Cerebellar nuclear complex (tissue), 1 donor: ENCODE measurements at places on chromosomes 16 and 17.

DNA sequence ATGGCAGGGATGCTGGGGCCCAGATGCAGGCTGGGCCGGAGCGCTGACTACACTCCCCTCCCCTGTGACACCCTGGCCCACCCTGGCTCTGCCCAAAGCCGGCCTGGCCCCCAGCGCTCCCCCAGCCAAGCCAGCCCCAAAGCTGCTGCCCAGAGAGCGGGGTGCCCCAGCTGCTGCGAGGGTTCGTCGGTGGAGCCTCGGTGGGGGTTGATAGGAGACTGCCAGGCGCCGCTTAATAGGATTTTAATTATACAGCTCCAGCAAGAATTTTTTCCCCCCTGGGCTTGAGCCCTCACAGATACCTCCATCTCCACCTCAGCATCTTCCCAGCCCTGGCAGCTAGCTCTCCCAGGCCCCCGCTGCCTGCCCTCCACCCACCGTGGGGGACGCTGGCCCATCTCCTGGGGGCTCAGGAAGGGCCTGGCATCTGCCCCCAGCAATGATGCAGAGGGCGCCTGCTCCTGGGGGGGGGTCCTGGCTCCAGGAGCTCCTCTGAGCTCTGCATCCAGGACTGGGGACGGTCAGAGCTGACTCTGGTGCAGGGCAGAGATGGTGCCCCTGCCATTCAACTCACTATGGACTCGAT is 36.8 kb upstream of the DLX4 start:
- DNase-seq: no peak

GRCh38 chr16:25034911-25035310 is 19.7 kb upstream of the ARHGAP17 start:
- DNase-seq: no peak

DNA sequence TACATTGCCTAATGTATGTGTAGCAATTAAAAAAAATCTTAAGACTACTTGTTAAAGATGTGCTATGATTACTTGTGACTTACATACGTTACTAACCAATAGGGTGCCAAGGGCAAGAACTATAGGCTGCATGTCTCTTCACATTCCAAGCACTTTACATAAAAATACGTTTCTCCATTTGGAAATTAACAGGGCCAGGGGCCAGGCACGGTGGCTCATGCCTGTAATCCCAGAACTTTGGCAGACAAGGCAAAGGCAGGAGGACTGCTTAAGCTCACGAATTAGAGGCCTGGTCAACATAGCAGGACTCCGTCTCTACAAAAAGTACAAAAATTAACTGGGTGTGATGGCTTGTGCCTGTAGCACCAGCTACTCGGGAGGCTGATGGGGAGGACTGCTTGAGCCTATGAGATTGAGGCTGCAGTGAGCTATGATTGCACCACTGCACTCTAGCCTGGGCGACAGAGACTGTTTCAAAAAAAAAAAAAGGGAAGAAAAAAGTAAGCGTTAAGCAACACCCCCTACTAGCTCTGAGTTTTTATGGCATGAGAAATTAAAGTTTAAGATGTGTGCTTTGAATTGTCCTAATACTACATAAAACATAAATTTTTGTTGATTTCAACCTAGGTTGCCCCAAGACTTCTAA is 12.3 kb downstream of the PSMD12 start:
- DNase-seq: no peak

DNA sequence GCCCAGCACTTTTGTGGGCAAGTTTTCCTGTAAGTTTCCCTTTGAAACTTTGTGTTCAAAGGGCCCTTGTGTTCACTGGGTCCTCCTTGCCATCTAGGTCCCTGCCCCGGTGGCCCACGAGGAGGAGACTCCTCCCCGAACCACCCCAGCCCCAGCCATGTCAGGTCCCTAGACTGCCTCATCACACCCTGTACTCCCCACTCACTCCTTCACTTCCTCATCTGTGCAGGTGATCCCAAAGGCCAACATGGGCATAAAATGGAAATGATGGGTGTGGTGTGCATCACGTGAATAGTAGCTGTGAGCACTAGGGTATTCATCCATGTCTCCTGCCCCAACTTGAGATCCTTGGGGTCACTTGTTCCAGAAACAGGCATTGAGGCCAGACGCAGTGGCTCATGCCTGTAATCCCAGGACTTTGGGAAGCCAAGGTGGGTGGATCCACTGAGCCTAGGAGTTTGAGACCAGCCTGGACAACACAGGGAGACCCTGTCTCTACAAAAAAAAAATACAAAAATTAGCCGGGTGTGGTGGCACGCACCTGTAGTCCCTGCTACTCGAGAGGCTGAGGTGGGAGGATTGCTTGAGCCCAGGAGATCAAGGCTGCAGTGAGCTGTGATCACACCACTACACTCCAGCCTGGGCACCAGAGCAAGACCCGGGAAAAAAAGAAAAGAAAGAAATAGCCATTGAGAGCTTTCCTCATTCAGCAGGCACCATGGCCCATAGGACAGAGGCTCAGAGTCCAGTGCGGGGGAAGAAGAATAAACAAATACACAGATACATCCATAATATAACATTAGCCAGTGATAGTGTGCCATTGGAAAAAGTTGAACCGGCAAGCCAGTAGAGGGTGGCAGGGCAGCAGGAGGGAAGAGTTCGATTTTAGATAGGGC is 74.5 kb downstream of the KATNIP start:
- DNase-seq: no peak

DNA sequence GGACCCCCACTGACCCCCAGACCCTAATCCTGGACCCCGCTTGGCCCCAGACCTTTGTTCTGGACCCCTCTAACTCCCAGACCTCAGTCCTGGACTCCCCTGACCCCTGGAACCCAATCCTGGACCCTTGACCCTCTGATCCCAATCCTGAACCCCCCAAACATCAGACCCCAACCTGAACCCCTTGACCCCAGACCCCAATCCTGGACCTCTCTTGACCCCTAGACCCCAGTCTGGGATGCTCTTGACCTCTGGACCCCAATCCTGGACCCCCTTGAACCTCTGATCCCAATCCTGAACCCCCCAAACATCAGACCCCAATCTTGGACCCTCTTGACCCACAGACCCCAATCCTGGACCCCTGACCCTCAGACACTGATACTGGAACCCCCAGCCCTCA is 13.5 kb upstream of the P2RX1 start:
- no peak for DNase-seq

GRCh38 chr17:53217311-53217710 is 605.4 kb upstream of the KIF2B start:
- no peak for DNase-seq

GRCh38 chr17:65055280-65055707 is 1.2 kb downstream of the GNA13 start:
- DNase-seq: no peak

GRCh38 chr17:17682293-17682736 is 1.1 kb downstream of the RAI1 start:
- DNase-seq: no peak

- no peak for DNase-seq
Measured at GRCh38 chr16:1839554-1839953, 12.5 kb downstream of the FAHD1 start.

DNA sequence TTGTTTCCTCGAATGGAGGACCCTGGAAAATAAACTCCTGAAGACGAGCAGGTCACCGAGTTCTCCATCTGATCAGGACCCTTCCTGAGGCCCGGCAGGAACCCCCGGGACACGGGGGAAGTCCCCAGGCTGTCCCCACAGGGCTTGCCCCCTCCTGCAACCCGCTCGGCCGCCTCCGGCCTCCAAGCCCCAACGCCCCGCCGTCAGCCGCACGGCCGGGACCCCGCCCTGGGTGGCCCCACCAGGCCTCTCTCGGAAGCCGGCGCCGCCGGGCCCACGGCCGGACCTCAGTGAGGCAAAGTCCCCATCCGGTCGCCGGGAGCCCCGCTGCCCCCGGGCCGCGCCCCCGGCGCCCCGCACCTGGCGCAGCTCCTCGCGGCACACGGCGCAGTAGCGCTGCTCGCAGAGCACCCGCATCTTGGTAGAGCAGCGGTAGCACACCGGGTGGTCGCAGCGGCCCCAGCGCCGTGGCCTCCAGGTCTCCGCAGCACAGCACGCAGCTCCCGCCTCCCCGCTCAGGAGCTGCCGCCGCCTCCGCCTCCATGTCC is 383 bp downstream of the ZNF598 start:
- no peak for DNase-seq

GRCh38 chr17:58577696-58578095 is 63.3 kb upstream of the MTMR4 start:
- no peak for DNase-seq

- no peak for DNase-seq
Measured at GRCh38 chr17:69573396-69573795, 158.9 kb downstream of the MAP2K6 start.

DNA sequence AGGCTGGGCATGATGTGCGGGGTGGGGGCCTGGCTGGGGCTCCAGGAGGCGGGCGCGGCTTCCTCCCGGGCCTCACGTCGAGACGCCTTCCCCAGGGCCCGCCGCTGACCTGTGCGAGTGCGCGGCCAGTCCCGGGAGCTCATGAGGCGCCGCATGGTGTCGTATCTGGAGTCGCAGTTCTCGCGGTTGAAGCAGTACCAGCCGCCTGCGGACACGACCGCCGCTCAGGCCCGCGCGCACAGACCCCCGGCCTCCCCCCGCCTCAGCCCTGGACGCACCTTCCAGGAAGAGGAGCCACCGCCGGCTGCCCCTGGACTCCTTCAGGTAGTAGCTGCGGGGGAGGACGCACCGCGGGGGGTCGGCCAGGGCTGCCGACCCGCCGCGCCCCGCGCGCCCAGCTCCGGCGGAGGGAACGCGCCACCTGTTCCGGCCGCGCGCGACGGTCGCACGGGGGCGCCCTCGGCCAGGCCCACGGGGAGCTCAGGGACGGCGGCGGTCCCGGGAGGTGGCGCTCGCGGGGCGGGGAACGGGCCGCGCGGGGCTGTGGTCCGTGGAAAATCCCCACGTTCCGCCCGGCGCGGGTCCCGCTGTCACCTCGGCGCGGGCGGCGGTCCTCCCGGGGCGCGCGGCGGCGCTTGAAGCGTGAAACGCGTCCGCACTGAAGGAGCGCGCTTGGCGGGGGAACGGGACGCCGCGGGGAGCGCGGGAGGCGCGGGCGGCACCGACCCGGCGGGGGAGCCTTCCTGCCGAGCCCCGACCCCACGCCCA is 1.4 kb downstream of the NOTUM start:
- DNase-seq: no peak

DNA sequence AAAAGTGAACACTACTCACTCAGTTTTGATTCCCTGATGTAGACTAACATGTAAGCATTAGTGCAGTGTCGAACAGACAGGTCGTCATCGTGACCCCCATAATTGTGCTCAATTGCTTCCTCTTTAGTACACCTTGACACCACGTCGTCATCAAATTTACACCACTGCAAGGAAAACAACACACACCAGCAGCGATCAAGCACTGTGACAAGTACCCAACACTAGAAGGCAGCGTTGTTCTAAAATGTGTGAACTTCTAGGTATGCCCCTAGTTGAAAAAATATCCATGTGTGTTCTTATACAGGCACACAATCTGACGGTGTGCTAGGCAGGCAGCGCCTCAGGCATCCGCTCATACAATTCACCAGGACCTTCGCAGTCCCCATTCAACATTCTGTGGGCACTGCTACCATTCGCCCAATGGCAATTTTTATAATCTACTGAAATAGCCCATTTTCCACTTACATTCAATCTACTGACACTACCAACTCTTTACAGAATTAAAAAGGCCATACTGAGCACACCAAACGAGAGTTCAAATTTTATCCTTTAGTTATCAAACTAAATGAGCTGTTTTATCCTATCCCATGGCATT is 23.1 kb downstream of the LITAFD start:
- no peak for DNase-seq

GRCh38 chr17:77826132-77826873 is 132.2 kb upstream of the TNRC6C start:
- no peak for DNase-seq

GRCh38 chr16:25872369-25873070 is 180.8 kb downstream of the HS3ST4 start:
- no peak for DNase-seq

DNA sequence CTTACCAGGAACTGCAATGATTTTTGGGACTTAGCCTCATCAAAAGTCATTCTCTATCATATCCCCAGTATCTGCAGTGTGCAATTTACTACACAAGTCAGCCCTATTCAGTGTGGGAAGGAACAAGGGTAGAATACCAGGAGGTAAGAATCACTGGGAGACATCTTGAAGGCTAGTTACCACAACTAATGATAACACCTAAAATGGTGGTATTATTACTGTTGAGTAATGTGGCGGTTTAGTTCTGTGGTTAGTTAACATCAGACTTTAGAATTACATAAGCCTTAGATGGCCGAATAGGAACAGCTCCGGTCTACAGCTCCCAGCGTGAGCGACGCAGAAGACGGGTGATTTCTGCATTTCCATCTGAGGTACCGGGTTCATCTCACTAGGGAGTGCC is 567.9 kb upstream of the CDH11 start:
- DNase-seq: no peak

- DNase-seq: no peak
Measured at GRCh38 chr16:27223701-27224100, 20.4 kb downstream of the KDM8 start.

DNA sequence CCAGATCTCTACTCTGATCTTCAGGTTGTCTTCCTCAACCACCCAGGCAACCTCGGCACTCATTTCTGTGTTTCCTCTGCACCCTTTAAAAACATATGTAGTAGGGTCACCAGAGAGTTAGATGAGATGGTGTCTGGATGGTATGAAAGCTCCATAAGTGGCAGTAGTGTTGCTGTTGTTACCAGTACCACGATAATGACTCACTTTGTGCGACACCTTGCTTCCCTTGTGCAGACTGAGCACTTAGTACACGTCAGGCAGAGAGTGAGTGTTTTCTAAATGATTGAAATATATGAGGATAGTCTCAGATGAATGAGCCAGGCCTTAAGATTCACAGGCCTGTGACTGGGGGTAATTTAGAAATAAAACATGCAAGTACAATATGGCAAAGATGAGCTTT is 188.7 kb downstream of the MAF start:
- no peak for DNase-seq

GRCh38 chr17:77098884-77099545 is 41.8 kb upstream of the SEC14L1 start:
- peak; percentile 65 for DNase-seq

DNA sequence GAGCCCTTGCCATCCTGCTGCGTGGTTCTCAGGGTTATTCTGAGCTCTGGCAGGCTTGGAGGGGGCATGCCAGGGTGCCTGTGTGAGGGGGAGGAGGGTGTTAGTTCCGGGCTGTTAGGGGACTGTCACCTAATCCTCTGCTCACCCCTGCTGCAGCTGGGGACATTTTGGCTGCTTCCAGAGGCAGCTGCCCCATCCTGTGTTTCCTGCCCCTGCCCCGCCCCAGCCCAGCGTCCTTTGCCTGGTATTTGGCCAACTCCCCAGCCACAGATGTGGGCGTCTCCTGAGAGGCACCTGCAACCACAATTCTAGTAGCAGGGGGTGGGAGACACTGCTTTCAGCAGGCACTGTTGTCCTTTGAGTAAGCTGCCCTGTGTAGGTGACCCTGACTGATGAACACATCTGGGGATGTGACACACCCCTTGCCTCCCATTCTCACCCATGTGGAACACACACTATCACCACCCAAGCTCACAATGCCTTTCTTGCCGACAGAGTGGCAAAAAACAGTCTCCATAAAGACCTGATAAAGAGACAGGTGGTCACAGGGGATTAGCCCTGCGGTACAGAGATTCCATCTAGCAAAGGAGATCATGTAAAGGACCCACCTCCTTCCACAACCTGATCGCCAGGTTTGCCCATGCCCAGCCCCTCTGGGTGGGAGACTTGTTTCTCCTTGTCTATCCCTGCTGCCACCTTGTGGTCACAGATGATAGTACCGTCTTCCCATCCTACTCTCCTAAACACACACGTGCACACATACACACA is at the start of gene CHRNE:
TSS of gene CHRNE (minus strand) at position 48 of the 768 bp plus-strand sequence. CDS start at position 13, 35 bp downstream.
- DNase-seq: peak; percentile 43

- no peak for DNase-seq
Measured at GRCh38 chr16:1859650-1860049, 12.3 kb downstream of the MEIOB start.
